Uterine smooth muscle cell (primary cell): ENCODE measurements at places on chromosomes 16 and 17. TPM values are rescaled to one million over a fixed set of nuclear protein-coding genes. Genes with fewer than 3 reads are reported as not detected.

Gene WDR90
- total RNA-seq: 14.6 and 22.6 TPM in 2 replicates

Gene SOST
- total RNA-seq: not detected in 2 replicates

Gene GNG13
- not detected in 2 replicates for total RNA-seq

Gene MPV17L
- 0.12 and 0.33 TPM in 2 replicates for total RNA-seq

Gene JPH3
- not detected in 2 replicates for total RNA-seq

Gene CRYM
- 2.2 and 4.4 TPM in 2 replicates for total RNA-seq

Gene GRAPL
- total RNA-seq: not detected in 2 replicates

Gene STXBP4
- total RNA-seq: 11.8 and 13.9 TPM in 2 replicates

Gene SPN
- total RNA-seq: not detected in 2 replicates
